ENCODE measurements at places on chromosomes 5 and 9.

- DNase-seq, result no peak
Measured at GRCh38 chr9:72627956-72628540, 106.6 kb downstream of the TMC1 start.

DNA sequence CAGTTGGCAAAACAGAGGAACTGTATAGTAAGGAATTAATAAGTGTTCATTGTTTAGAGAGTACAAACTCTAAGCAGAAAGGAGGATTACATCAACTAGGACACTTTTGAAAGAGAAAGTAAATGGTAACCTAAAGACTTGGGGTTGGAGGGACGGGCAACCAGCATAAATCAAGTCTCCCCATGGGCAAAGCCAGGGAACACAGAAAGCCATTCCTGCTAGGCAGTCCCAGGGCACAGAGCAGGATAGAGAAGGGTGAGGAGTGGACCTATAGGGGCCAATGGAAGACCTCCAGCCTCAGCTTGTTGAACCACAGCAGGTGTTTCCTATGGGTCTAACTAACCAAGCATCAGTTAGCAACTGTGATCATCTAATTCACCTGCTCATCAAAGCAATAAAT is 9.2 kb upstream of the ERAP1 start:
- DNase-seq, result no peak

- no peak for DNase-seq
Measured at GRCh38 chr5:168706655-168707069, 127.5 kb upstream of the PANK3 start.

DNA sequence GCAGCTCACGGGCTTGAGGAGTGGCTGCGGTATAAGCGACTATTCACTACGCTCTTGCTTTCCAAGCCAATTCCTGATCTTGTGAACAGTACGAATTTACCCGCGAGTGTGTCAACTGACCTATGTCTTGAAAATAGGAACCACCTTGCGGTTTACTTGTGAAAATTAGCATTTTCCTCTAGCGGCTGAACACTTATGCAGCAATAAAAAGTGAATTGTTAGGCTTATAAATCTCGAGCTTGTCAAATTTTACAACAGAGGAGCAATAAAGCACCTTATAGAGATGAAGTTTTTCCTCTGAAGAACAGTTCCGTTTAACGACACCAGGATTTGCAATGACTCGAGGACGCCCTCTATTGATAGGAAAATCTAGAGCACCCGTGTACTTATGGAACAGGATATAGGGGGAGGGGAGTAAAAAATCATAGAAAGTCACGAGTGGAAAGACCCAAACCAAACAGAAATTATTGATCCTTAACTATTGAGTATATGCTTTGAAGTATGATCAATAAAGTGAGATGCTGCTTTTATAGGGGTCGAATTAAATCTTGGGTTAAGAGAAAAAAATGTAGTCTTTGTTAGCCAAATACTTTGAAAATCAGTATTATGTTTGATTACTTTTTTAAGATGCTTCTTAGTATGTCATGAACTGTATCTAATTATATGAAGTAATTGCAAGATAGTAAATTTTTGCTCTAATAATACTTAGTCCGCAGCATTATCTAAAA is 1.9 kb upstream of the RGMB start:
- DNase-seq, result peak; percentile 33

DNA sequence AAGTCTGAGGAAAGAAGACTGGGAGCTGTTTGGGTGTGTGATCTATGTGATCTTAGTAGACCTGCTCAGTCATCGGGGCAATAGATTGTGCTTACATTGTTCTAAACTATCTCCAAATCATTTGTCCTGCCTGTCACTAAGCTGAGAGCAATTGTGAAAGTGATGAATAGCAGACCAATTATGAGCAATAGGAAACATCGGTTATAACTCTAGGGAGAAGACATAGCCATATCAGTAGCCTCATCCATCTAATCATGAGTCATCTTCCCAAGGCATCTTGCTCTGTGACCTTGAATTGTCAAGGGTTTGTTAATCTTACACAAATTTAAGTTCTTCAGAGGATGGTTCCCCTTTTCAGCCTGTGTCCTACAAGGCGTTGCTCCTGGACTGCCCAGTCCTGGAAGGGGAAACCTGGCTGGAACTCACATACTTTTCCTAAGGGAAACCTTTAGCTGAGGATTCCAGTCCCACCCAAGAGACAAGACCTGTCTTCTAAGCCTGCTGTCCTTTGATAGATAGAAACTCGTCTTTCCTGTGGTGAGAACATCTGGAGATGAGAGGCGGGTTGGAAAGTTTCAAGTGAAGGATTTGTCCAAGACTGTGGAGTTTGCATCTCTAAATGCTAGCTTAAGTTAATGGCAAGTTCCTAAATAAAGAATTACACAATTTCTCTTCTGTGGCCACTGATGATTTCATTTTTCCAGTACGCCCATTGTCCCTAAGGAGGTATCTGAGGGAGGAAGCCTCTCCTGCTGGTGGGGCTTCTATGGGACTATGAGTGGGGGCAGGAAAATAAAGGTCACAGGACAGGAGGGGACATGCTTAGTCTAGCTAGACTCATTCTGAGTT is 53.9 kb upstream of the TRIM32 start:
- DNase-seq, result no peak

DNA sequence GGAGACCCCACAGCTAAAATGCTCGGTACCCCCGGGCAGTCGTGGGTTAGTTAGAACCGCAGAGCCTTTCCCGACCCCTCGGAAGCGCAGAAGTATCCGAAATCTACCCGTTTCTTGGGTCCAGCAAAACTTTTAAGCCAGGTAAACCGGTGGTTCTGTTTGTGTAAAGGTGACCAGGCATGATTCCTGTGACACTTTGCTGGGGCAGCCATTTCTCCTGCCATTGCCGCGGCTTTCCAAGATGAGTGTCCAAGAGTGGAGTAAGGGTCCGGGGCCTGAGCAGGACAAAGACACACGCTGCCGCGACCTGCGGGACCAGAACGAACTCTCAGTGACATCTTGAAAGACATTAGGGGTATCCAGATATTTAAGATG is 655 bp downstream of the MARVELD2 start:
- no peak for DNase-seq

DNA sequence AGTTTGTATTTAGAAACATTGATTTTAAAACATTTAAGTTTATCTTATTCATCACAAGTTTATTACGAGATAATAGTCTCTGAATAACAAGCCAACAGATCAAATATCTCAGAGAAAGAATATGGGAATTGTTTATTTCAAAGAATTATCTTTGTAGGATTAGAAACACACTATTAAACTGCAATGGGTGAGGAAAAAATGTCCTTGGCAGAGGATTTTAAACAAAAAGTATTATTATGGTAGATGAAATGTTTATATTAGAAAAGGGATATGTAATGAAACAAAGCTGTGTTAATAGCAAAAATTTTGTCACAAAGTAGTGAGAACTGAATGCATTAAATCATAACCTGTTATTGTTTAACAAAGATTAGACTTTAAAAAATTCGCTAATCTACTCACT is 1382.9 kb upstream of the DMAC1 start:
- no peak for DNase-seq

- no peak for DNase-seq
Measured at GRCh38 chr5:103422756-103423155, 139.8 kb downstream of the NUDT12 start.

GRCh38 chr9:7671847-7672246 is 127.7 kb downstream of the DMAC1 start:
- no peak for DNase-seq
